ENCODE measurements at places on chromosomes 2 and 18. TPM values are rescaled to one million over a fixed set of nuclear protein-coding genes. Genes with fewer than 3 reads are reported as not detected.

LONRF2 gene
- not detected for total RNA-seq

DNAJC5G gene
- total RNA-seq, result not detected

GRHL1 gene
- 1.7 TPM for total RNA-seq

DNA sequence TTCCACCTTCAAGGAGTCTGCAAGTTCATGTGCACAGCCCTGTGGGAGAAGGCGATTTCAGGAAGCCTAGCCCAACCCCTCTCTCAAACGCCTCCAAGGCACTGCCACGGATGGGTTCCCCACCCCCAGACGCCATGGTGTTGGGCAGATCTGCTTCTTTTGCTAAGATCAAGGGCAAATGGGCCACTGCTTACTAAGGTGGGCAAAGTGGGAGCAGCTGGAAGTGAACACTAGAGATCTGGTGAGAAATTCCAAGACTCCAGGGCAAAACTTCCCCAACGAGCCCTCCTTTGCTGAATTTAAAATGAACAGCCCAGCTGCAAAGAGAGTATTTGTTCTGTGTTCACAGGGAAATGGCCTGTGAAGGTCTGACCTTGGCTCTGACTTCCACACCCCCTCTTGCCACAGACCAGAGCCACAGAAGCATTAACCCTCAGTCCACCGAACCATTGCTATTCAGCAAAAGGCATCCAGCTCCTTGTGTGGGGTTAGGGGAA is 45.1 kb upstream of the ZBTB7C start:
- no peak for DNase-seq

DNA sequence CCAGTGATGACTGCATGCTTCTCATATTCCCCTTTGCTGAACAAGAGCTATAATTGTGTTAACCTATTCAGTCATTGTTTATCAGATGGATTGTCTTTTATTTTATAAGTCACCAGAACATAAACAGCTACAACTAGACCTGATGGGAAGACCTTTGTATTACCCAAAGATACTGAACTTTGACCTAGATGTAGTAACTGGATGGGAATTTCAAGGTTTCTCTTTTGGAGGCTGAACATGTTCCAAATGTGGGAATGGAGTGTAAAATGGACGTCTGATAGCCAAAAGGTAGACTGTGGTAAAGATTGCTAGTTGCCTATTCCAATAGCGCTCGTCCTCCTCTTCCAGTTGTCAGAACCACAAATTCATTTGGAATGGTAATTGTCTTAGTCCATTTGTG is 56.4 kb upstream of the ST3GAL5 start:
- no peak for DNase-seq

GRCh38 chr18:51164761-51165281 is 32.7 kb downstream of the MEX3C start:
- no peak for DNase-seq

DNA sequence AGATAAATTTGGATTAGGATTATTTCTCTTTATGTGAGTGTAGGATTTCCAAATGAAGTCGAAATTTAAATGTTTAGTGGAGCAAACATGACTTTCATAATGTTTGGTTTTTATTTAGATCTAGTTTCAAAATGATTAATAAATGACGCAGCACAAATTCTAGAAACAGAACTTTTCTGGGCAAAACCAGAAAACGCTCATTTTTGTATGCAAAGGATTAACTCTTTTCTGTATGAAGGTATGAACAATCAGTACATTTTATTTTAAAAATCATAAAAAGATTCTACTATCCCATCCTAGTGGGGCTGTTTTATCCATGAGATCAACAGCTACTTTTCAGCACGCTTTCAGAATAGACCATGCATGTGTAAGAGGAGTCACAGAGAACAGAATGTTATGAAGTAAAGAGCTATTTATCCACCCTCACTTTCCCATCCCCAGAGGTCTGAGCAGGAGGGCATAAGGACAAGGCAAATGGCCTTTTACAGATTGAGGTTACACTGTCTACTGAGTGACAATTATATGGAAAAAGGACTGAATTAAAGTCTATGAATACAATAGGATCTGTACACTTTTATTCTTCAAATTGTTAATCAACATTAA is 270.8 kb downstream of the ZEB2 start:
- no peak for DNase-seq

- peak; percentile 62 for DNase-seq
Measured at GRCh38 chr2:70978341-70979179, at the start of gene ANKRD53. Gene ANKRD53 (plus strand): TSS chr2:70978630. CDS start chr2:70978646, 16 bp downstream.

Data from endothelial cell (in vitro differentiated cells).